ENCODE measurements at places on chromosomes 4 and X.

DNA sequence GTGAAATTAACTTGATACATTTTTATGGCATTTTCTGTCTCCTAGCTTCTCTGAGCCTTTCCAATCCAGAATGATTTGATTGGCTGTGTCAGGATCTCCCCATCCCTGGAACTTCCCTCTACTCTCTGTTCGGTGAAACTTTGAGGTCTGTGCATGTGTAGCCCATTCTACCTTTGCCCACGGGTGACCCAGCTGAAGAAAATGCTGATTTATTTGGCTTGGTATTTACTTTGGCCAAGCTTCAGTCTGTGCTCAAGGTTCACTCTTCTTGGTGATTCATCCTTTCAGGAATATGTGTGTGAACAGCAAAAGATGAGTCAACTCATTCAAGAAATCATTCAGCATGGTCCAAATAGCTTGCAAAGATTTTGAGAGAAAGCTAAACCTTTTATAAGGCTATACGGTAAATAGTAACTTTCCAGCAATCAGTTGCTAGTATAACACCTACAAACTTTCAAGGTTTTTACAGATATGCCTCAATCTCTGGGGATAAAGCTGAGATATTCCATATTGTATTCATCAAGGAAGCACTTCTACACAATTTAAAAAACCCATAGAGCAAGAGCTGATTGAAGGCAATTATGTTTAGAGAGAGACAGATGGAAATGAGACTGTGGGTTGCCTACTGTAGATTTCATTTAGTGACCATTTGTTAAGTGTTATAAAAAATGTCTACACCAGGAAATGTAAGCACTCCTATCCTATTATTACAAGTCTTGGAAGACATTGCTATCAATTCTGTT, 233.9 kb upstream of the CXXC4 start:
- no peak for DNase-seq

GRCh38 chrX:124737771-124738170, 391.4 kb downstream of the SH2D1A start:
- DNase-seq: no peak

DNA sequence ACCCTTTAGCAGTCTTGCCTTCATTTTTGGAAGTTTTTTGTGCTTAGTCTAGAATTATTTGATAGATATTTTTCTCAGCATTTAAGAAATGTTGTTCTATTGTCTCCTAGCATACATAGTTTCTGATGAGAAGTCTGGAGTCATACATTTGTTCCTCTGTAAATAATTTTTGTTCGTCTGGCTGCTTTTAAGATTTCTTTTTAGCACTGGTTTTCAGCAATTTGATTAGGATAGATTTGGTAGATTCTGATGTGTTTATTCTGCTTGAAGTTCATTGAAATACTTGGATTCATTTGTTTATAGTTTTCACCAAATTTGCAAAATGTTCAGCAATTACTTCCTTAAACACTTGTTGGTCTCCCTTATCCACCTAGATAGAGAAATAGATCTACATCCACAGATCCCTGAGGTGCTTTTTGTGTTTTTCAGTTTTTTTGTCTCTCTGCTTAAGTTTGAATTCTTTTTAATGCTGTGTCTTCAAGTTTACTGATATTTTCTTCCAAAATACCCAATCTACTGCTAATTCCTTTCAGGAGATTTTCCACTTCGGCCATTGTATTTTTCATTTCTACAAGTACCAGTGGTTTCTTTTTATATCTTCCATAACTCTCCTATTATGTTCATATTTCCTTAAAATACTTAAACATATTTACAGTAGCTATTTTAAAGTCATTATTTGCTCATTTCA, 64.9 kb downstream of the ABLIM2 start:
- no peak for DNase-seq

GRCh38 chrX:38008658-38009057, 2.3 kb downstream of the SYTL5 start:
- DNase-seq: no peak

GRCh38 chr4:16725252-16725651, 173.2 kb downstream of the LDB2 start:
- DNase-seq: no peak

GRCh38 chrX:82757614-82758013, 750.5 kb upstream of the POU3F4 start:
- no peak for DNase-seq

DNA sequence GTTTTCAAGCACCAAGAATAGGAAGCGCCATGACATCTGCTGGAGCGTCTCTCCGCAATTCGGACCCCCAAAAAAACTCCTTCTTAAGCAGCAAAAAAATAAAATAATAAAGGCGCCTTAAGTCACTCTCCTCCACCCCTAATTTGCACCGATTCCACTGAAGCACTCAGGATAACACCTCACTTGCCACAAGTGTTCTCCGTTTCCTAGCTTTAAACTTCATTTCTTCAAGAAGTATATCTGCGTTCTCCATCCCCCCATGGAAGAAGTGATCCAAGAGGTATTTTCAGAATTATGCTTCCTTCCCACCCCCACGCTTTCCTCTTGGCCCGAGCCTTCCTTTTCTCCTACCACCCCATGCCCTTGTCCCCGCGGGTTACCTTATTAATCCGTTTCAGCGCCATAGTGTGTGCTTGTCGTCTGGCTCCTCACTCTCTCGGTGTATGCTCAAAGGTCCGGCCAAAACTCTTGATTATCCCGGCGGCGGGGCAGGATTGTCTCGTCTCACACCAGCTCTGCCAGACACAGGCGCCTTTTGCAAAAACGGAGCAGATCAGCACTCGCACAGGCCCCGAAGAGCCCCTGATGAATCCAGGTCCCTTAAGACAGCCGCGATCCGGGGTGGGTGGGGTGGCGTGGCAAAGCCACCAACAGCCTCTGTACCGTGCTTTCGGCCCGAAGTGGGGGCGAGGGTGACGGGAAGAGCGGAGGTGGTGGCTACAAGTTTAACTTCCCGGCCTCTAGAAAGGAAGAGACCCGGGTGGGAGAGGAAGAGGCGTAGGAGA, 1.1 kb downstream of the UBE2D3 start:
- DNase-seq: no peak

DNA sequence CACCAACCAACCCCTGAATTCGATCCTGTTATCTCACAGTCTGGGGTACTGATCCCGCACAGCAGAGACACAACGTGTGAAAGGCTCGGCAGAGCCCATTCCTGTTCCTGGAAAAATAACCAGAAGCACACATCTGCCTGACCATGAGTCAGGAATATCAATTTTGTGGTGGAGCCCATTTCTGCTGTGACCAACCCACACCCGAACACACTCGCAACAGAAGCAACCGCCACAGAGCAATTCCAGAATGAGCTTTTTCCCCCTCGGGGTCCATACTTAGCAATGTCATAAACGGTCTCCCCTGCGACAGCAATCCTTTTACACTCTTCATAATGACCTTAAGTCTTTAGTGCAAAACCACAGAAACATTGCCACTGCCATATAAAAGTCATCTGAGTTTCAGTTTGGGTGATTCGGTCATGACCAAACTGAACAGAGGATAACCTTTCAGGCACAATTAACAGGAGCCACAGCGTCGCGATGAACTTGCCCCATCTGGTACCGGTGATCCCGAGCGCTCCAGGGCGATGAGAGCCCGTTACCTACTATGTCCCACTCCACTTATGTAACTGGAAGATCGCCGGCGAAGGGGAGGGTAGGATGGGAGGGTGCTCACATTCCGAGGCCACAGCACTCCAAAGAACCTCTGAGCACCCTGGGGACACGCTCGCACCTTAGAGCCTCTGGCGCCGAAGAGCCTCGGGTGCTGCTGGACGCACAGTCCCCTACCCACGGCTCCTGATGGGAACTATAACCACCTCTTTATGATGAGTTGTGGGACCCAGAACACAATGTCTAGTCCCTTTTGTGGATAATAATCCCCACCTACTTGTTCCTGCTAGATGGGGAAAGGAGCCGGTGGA, 1.1 kb downstream of the MECP2 start:
- no peak for DNase-seq

DNA sequence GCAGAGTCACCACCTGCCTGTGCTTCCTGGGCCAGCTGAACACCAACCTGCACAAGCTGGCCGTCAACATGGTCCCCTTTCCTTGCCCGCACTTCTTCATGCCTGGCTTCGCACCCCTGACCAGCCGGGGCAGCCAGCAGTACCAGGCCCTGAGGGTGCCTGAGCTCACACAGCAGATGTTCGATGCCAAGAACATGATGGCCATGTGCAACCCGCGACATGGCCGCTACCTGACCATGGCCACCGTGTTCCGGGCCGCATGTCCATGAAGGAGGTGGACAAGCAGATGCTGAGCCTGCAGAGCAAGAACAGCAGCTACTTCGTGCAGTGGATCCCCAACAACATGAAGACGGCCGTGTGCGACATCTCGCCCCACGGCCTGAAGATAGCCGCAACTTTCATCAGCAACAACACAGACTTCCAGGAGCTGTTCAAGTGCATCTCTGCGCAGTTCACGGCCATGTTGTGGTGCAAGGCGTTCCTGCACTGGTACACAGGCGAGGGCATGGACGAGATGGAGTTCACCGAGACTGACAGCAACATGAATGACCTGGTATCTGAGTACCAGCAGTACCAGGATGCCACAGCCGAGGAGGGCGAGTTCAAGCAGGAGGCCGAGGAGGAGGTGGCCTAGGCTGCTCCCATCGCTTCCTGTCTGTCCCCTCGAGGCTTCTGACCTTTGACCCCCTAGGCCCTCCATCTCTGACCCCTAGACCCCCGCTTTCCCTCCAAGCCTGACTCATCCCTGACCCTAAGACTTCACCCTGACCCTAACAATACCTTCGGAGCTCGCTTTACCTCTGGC, 170.3 kb downstream of the THOC2 start:
- no peak for DNase-seq

DNA sequence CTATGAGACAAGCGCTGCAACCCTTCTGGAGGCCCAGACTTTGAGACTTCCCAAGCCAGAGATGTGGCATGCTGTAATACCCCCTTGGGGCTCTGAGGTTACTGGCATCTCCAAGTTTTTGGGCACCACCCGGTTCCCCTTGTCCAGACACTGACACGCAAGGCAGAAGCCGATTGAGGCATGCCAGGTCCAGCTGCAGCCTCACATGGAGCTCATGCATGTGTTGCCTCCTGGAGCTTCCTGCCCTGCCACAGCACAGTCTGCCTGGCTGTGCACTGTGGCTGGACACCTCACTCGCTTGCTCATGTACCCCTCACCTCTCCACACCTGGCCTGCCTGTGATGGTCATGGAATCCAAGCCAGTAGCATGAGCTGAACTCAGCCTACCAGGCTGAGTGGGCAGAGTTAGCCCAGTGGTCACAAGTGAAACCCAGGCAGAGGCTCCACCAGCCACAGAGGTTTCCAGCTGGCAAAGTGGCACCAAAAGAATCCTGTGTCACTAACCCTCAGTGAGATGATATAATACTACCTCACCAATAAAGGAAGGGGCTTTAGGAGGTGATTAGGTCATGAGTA, 789.2 kb upstream of the INTU start:
- no peak for DNase-seq

DNA sequence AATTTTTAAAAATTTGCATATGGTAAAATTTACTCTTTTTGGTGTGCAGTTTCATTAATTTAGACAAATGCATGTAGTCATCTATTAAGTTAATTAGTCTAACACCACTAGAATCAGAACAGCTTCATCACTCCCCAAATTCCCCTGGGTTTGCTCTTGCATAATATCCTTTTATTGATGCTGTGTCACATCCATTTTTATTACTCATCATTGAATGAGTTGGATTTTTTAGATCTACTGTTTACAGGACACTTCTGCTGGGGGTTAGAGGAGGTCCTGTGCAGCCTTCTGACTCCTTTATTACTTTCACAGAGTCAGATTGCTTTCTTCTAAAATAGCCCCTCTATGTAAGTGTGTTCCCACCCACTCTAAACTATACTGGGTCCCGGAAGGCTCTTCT, 65.9 kb downstream of the MTHFD2L start:
- no peak for DNase-seq

GRCh38 chrX:53294024-53294648, 12.8 kb upstream of the IQSEC2 start:
- DNase-seq: no peak

DNA sequence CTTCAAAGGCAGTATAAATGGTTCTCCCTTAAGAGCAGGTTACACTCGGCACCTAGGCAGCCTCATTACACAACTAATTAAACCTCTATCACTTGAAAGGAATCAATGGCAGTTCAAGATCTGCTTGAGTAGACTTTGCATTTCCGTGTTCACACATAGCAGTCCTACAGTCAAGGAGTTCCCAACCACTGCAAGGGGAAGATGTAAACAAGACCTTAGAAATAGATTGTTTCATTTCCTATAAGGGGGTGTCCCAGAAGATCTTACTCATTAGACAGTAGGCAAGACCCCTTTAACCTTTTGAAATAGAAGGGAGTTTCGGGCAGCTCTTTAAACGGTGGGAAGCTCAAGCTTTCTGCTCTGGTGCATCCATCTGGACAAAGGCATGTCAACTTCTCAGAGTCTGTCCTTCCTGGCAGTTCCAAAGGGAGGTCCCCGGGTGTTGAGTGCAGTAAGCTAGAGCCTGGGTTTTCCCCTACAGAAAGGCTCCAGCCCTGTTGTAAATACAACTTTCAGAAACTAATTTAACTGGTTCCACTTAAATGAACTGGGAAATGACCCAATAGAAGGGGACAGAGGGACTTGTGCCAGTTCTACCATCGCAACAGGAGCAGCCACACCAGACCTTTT, 150.8 kb downstream of the RBMX2 start:
- DNase-seq: no peak

- DNase-seq: no peak
Measured at GRCh38 chrX:38205039-38205438, 15.6 kb downstream of the SRPX start.

GRCh38 chrX:4091046-4091760, 377.8 kb upstream of the PRKX start:
- no peak for DNase-seq

- DNase-seq: no peak
Measured at GRCh38 chrX:111874241-111874640, 1.7 kb upstream of the TRPC5OS start.

DNA sequence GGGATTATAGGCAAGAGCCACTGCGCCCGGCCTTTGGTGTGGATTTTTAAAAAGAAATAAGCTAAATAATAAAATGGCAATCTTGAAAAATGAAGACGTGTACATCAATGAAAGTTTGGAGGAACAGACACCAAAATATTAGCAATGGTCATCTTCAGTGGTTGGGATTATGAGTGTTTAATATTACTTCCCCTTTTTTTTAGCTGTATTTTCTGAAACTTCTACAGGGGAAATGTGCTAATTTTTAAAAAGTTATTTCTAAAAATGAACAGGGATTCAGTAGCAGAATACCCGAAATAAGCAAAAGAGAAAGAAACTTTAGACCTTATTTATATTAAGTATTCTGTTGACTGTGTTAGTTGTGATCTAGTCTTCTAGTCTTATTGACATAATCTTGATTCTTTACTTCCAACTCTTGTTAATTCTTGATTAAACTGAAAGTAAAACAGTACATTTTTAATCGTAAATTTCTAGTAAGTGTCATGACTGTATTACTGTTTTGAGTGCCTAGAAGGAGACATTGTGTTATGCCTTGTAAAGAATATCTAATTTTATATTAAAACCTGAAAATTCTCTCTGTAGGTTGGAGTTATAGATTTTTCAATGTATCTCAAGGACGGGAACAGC, 51.3 kb downstream of the RUFY3 start:
- no peak for DNase-seq

DNA sequence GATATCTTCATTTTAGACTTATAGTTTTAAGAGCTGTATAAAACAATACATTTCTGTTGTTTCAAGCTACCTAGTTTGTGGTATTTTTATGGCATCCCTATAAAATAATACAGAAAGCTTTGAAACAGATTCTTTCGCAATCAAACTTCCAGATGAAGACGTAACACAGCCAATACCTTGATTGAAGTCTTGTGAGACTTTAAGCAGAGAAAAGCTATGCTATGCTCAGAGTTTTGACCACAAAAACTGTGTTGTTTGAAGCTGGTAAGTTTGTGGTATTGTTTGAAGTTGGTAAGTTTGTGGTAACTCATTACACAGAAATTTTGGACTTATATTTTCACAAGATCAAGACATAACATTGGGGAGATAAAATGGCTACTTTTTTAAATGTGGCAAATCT, 201.8 kb upstream of the UGT8 start:
- no peak for DNase-seq
